ENCODE measurements at places on chromosomes 2 and 18.

DNA sequence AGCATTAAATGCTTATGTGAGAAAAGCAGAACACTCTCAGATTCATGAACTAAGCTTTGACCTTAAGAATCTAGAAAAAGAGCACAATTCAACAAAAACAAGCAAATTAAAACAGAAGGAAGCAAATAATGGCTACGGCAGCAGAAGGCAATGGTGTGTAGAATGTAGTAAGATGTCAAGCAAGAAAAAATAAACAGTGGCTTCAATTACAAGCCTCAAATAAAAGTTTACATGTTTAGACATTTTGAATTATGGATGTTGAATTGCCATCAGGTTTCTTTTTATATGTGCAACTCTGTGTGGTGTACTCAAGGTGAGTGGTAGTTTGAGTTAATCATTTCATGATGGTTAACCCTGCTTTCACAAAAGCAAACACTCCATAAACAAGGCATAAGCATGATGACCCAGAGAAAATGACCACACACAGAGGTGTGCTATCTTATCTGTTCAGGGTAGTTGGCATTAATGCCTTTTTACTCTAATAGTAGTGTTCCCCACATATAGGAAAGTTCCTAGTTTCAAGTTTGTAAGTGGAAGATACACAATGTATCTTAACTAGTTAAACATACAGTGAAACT is 207.1 kb downstream of the FIGN start:
- no peak for DNase-seq

DNA sequence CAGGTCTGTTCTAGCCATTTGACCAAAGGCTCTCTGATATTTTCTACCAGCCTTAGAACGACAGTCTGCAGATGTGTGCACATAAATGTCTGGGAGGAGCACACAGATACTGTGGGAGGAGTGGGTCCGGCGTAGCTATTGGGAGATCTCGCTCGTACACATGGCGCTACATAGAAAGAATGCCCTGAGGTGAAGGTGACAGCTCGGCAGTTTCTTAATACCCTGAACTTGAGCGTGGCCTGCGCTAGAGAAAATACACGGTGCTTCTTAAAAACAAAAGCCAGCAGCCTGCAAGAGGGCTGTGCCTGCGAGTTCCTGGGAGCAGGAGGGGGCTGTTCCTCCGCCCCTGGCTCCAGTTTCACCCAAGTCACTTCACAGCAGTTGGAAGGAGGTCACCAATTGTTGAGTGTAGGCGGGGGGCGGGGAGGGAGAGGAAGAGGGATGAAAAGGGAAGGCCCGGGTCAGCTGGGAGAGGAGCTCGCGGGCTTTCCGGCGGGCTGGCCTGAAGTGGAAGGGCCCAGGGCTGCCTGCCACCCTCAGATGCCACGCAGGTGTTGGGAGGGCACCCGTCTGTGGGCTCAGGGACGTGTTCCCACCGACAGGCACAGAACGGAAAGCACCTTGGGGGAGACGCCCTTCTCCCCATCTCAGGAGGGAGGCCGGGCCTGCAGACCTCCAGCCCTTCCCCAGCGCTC is 124.7 kb upstream of the ZNF516 start:
- DNase-seq = no peak

- no peak for DNase-seq
Observed at GRCh38 chr18:58866066-58866772, 1.5 kb downstream of the ZNF532 start.

- no peak for DNase-seq
Observed at GRCh38 chr2:101549371-101549770, 74.5 kb upstream of the RFX8 start.

- no peak for DNase-seq
Observed at GRCh38 chr2:61585383-61585782, 47.2 kb upstream of the XPO1 start.

DNA sequence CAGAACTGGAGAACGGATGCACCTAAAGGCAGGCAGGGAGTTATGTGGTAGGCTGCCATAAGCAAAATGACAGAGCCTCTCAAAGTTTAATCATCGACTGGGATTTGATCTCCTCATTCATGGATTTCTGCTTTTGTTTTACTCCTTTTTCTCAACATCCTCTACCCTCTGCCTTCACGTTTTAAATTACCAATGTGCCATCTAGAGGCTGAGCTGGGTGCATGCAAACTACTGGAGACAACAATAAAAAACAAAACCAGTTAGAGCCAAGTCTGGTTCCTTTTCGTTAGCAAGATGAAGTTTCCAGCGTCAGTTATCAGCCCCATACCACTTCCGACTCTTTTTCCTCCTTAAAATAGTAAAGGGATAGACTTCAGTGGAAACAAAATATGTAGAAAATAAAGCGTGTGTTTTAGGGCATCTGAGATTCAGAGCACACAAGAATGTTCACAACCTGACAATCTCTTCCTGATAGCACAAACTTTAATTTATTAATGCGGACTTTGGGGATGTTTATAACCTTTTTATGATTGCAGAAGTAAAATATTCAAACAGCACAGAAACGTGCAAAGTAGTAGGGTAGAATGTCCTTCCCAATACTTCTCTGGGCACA is 117.0 kb downstream of the LAMA1 start:
- no peak for DNase-seq

GRCh38 chr2:208172125-208172524 is 8.7 kb upstream of the CRYGA start:
- DNase-seq = no peak

DNA sequence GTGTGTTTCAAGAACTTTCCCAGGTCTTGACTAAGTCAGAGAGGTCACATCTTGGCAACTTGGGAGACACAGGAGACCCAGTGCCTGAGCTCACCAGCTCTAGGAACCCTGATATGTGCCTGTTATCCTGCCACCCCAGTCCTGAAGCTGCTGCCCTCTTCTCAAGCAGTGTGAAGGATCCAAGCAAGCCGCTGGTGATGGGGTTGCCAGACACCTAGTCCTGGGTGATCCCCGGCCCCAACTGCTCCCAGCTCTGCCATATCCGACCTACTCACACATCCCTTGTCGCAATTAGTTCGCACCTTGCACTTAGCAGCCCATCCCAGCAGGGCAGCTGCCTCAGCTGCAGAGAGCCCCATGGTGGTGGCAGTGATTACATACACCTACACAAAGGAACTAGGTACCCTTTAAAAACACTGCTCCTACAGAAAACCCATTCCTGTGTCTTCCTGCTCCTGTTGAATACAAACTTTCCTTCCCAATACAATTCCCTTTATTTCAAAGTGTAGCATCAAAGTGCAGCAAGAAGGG is 247.2 kb upstream of the RAB12 start:
- no peak for DNase-seq

- no peak for DNase-seq
Observed at GRCh38 chr2:109151519-109151918, 22.5 kb downstream of the SH3RF3 start.

DNA sequence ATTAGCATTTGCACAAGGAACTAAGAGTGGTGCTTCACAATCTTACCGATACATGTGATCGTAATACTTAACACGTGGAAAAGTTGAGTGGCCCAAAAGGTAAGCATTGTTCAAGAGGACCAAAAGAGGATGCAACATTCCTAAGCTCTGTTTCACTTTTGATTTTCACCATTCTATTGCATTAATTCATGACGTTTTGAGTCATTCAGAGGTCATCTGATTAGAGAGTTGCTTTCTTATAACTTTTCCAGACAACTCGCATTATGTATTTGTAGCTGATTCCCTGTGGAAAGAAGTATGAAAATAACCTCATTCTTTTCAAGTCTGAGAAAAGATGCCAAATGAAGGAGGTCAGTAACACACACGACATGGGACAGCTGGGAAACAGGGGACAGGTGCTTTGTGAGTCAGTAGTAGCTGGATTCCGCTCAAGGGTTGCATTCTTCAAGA is 344.4 kb downstream of the RND3 start:
- DNase-seq = no peak

DNA sequence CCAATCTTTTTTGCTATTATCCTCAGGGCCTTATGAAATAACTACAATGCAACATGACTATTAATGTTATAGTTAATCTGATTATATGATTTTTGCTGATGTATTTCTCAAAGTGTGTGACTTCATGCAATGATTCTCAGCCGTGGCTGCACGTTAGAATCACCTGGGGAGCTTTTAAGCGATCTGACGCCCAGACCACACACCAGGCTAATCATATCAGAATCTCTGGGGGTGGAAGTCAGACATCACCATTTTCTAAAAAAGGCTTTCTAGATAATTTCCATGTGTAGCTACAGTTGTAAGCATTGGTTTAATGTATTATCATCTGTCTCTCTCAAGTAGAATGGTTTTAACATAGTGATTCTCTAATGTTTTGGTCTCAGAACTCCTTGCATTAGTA is 5.5 kb upstream of the QPCT start:
- no peak for DNase-seq

GRCh38 chr2:28956415-28956826 is 24.7 kb upstream of the TOGARAM2 start:
- DNase-seq = peak; percentile 26

DNA sequence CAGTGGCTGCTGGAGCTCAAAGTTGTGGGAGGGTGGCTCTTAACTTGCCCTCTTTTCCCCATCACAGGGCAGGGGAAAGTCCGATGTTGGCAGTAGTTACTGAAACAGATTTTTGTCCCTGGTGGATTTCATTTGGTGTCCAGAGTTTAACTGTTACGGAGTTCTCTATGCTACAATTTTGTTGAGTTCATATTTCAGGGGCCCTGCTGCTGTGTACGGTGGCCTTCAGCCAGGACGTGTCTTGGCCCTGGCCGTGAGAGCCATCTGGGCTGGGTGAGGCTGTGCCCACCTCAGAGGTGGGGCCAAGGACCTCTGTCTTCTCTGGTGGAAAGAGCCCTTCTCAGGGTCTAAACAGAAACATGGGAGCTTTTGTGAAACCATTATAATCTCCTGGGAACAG is 67.4 kb downstream of the SH3YL1 start:
- DNase-seq = no peak

DNA sequence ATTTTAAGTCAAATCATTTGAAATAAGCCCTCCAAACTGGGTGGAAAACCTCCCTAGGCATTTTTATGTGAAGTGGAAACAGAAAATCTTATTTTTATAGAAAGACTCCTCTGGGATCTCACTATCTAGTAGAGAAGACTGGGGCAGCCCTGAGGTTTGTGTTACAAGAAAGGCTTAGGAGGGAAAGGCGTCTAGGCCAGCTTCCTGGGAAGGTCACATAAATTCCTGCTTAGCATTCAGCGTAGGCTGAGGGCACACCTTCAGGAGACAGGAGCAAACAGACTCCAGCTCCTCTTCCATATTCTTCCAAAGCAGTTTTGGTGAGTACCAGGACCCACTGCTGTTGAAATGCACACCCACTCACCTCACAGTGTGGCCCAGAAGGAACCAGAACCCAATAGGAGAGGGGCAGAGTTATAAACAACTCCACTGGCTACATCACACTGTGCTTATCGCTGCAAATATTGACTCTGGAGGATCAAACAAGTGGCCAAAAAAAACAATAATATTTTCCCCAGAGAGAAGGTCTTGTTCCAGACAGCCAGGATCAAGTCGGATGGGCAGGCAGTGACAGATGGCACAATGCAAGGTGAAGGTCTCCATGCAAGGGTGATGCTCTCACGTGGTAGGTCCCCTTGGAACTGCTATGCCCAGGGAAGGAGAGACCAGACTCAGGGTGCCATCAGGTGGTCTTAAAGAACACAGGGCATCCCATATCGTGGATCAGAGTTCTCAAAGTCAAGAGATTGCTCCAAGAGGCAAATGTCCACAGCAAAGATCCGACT is 17.7 kb upstream of the IGFBP2 start:
- DNase-seq = no peak

DNA sequence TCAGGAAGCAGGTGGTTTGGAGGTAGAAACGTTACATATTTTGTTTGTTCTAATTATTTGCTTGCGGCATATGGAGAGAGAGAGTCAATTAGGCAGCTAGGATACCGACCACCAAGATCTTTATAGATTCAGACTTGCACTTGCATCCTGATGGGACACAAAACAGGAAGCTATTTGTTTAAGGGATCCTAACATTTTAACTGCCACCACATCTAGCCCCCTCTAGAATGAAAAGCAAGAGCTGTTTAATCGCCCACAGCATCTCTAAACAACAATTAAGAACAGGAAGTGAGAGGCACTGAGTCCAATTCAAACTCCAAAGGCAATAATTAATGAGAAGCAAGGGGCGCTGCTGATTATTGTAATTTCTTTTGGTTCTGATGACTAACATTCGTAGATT is 182.0 kb upstream of the LINC00305 start:
- no peak for DNase-seq

- DNase-seq = no peak
Observed at GRCh38 chr2:229438430-229439159, 167.5 kb upstream of the PID1 start.

- DNase-seq = no peak
Observed at GRCh38 chr18:22711192-22711685, 221.9 kb upstream of the RBBP8 start.

All from thymus (tissue), 14 donors.